ENCODE measurements at places on chromosomes 7 and 10.

- DNase-seq = no peak
Measured at GRCh38 chr7:37070031-37070430, 345.7 kb upstream of the AOAH start.

DNA sequence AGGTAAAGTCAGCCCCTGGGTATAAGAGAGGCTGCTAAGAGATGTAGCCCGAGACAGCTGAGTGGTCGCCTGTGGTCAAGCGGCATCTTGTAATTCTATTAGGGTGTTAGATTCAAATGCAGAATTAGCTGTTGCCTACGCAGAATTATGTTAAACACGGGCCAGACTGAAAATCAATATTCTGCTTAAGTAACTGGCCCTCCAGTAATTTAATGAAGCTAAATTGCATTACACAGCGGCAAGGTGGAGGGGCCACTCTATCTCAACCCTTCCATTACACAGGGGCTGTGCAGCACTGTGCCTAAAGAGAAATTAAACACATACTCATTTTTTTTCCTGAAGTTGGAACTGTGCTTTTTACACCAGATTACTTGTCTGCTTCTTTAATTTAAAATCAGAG lies 448.5 kb upstream of the MGMT start:
- DNase-seq = no peak

DNA sequence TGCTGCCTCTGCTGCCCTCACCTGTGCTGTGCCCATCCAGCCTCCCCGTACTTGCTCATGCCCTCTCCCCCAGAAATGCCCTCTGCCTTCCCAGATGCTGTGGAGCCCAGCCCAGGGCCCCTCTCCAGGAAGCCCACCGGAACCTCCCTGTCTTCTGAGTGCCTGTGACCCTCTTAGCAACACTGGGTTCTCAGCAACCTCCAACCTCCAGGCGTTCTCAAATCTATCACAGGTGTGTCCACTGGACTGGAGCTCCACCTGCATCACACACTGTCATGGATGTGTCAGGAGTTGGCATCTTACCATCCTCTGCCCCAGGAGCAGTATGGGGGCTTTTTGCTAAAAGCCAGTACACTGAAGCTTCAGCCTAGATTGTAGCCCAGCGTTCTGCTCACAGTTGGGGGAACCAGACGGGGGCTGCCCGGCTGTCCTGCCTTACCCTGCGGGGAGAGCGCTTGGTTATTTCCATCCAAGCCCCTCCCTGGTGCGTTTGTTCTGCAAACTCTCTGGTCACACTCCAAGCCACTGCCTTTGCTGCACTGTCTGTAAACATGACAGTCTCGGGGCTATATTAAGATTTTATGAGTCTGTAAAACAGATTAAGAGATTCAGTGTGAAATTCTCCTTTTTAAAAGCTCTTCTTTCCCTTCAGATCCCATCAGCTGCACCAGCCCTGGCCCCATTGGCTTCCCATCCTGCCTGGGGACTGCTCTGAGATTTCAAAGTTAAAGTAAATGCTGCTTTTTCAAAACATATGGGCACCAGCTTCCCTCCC lies 71.3 kb upstream of the CPXM2 start:
- no peak for DNase-seq

GRCh38 chr10:43167498-43167889 lies 29.2 kb downstream of the CSGALNACT2 start:
- no peak for DNase-seq

DNA sequence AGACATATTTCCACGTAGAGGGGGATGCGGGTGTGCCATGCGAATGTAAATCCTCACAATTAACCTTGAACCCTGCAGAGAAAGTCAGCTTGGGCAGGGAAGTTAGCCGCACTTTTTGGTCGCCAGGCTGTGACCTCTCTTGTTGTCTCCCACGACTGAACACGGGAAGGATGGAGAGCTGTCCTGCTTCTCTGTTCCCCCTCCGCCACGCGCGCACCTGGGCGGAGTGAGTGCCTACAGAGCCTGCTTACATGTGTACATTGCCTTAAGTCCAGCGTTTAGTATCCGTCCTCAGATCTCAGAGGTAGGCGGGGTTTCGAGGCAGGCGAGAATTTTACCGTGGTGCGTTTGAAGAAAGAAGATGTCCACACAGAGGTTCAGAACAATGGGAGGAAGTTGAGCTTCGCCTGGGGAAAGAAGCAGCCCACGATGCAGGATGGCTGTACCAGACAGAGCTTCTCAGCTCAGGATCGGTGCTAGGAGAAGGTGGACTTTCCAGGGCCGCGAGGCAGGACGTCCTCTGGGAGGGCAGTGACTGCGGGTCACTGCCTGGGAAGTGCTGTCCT lies 482 bp upstream of the ERCC6 start:
- no peak for DNase-seq

- no peak for DNase-seq
Measured at GRCh38 chr7:103336761-103337160, 7.8 kb downstream of the DNAJC2 start.

- no peak for DNase-seq
Measured at GRCh38 chr10:86727470-86727869, 28.9 kb upstream of the BMPR1A start.

DNA sequence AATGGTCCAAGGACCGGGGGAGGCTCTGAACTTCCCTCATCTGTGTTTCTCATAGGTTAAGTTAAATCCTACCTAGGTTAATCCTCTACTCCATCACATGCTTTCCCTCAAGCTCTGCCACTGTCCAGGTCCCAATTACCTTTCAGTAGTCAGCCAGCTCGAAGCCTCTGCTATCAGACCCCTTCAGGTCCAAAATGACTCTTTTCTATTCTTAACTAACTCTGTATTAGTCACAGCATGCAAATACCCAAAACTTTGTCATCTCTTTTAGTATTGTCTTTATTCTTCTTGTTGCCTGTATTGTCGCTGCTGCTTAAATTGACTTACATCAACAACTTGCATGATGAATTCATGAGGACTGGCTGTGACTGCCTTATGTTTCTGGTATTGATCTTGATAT lies 15.3 kb downstream of the PPP1R17 start:
- DNase-seq = no peak

DNA sequence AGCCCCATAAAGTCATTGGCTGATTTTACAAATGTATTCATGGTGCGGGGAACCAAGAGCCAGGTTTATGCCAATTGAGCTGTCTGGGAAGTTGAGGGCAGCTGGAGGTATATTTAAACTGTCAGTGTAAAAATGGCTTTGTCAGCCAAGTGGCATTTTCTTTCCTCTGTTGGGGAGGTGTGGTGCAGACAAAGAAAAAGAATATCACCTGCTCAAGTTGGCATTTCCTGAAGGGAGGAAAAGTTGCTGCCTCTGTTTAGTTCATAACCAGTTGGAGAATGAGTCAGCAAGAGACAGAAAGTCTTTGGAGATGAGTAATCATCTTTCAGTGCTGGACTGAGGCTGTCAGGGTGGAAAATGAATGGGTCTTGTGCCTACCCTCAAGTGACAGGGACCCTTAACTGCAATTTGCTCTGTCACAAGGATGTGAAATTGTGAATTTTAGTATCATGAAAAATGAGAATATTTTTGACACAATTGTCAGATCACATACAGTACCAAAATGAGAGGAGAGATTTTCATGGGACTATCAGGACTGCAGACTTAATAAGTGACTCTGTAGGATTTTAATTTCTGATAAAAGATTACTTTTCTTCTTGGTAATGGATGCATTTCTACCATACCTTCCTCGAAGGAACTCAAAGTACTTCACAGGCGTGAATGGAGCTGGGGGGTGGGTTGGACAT lies 137.3 kb downstream of the ANLN start:
- DNase-seq = no peak
